ENCODE measurements at places on chromosomes 1 and 21.

GRCh38 chr1:207926984-207927383 is 16.1 kb upstream of the CD34 start:
- no peak for DNase-seq

DNA sequence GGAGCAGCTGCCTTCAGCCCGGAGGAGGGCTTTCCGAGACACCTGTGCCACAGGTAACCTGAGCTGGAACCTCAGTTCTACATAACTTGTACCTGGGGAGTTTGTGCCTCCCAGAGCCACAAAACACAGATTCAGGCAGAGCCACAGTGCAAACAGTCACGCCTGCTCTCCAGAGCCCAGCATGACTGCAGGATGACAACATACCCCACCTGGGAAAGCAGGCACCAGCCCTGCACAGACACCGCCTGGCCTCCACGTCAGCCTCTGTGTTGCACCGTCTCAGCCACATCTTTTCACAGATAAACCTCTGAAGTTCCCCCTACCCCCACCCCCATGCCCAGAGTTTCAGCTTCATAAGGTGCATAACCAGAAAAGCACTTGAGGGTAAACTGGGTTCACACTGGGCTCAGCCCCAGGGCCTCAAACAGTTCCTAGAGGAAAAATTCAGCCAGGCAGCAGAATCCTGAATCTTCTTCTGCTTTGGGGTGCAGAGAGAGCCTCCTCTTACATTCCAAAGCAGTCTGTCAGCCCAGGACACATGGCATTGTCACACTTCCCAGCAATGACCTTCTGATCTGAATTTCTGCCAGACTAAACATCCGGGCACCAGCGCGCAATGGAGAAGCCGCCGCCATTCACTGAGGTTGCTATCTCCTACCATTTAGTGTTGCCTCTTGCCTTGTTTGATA is 229.5 kb downstream of the TOMM20 start:
- no peak for DNase-seq

GRCh38 chr21:27251752-27252151 is 284.9 kb upstream of the ADAMTS5 start:
- no peak for DNase-seq

DNA sequence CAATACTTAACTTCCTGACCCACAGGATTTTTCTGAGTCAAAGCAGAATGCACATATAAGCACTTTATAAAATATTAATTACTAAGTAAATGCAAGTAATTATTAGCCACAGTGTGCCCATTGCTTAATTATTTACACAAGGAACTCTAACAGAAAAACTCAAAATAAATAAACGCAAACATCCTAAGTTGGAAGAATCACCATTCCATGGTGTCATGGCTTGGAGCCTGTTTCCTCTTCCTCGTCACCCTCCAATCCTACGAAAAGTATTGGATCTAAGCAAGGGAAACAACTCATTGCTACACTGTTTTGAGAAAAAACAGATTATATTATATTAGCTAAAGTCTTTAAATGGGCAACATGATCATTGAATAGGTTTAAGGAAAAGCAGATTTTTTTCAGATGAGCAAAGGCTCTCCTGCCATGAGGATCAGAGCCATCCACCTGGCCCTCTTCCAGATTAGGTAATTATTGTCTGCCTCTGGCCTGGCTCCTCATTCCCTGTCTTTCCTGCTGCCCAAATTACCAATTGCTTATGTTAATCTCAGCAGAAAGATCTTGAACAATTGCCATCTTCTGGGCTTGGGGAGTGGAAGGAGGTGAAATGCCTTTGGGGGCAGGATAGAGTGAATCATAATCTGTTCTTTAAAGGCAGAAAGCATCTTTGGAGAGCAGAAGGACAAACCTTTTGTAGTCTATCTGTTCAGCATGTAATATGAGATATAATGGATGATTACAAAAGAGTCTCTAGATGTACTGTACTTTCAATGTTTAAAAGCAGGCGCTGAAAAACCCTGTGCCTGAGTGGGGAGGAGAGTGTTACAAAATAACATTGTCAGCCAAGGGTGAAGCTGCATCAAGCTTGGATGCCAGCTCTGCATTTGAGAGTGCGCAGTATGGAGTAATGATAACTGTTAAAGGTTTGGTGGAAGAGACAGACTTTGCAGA is 121.2 kb downstream of the DUSP10 start:
- no peak for DNase-seq

- DNase-seq = no peak
Observed at GRCh38 chr1:15947382-15948090, 28.4 kb downstream of the ZBTB17 start.

DNA sequence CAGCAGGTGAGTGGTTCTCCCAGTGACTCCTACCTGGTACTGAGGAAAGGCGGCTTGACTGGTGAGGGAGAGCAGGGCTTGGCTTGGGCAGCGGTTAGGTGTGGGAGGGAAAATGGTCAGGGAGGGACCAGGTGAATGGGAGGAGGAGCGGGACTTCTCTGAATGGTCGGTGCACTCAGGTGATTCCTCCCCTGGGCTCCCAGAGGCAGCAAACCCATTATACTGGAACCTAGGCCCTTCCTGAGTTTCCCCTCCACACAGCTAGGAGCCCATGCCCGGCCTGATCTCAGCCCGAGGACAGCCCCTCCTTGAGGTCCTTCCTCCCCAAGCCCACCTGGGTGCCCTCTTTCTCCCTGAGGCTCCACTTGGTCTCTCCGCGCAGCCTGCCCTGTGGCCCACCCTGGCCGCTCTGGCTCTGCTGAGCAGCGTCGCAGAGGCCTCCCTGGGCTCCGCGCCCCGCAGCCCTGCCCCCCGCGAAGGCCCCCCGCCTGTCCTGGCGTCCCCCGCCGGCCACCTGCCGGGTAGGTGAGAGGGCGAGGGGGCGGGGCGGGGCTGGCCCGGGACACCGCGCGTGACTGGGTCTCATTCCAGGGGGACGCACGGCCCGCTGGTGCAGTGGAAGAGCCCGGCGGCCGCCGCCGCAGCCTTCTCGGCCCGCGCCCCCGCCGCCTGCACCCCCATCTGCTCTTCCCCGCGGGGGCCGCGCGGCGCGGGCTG is 2.3 kb downstream of the ARTN start:
- DNase-seq = no peak

- DNase-seq = no peak
Observed at GRCh38 chr1:246067432-246068216, 439.5 kb downstream of the SMYD3 start.

GRCh38 chr1:59484096-59484495 is 187.2 kb downstream of the FGGY start:
- DNase-seq = no peak

- no peak for DNase-seq
Observed at GRCh38 chr1:168252204-168252733, 26.5 kb downstream of the SFT2D2 start.

GRCh38 chr21:42313501-42313969 is 1.7 kb downstream of the TFF3 start:
- DNase-seq = no peak

DNA sequence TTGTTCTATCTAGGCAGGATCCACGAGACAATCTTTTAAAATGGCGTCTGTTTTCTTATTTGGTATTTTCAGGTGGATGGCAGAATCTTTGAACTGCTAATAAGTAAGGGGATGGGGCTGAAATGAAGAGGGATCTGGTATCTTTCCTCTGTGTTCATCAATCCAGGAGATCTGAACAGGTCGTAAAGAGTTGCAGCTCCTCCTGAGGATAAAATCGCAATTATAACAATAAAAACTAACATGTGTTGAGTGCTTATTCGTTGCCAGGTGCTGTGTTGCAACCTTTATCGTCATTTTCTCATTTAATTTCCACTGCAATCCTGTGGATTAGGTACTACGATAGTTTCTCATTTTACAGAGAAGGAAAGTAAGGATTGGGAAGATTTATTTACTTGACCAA is 134.6 kb upstream of the DPYD start:
- DNase-seq = no peak

DNA sequence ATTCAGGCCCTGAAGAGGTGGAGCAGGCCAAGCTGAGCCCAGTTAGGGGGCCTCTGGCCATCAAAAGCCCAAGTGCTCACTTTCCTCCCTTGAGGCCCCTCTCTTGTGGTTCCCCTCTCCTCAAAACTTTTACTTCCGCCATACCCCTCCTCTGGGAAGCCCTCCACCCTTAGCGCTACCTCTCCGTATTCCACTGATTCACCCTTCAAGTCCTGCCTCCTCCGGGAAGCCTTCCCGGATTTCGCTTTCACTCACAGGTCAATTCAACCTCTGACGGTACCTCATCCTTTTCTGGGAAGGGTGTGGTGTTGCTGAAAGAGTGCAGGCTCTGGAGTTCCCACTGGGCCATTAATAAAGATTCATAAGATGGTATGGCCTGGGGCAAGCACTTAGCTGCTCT is 19.1 kb downstream of the SPOCD1 start:
- no peak for DNase-seq

DNA sequence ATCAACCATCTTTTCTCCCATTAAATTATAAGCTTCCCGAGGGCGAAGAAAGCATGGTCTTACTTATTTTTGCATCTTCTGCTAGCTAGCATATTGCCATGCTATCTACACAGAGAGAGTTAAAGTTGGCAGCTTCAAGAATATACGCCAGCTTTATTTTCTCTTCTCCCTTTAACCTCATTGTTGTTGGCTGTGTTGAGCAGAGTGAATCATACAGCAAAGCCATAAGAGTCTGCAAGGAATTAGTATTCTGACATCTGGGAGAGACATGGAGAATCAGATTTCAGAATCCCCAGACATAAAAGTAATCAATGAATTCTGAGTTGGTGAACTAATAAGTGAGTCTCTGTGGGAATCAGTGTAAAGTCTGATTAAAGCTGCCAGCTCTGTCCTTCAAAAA is 649.6 kb upstream of the PTBP2 start:
- no peak for DNase-seq

- DNase-seq = no peak
Observed at GRCh38 chr1:203124546-203125317, 2.8 kb upstream of the ADORA1 start.

- DNase-seq = no peak
Observed at GRCh38 chr1:78543941-78544643, 53.3 kb downstream of the PTGFR start.

DNA sequence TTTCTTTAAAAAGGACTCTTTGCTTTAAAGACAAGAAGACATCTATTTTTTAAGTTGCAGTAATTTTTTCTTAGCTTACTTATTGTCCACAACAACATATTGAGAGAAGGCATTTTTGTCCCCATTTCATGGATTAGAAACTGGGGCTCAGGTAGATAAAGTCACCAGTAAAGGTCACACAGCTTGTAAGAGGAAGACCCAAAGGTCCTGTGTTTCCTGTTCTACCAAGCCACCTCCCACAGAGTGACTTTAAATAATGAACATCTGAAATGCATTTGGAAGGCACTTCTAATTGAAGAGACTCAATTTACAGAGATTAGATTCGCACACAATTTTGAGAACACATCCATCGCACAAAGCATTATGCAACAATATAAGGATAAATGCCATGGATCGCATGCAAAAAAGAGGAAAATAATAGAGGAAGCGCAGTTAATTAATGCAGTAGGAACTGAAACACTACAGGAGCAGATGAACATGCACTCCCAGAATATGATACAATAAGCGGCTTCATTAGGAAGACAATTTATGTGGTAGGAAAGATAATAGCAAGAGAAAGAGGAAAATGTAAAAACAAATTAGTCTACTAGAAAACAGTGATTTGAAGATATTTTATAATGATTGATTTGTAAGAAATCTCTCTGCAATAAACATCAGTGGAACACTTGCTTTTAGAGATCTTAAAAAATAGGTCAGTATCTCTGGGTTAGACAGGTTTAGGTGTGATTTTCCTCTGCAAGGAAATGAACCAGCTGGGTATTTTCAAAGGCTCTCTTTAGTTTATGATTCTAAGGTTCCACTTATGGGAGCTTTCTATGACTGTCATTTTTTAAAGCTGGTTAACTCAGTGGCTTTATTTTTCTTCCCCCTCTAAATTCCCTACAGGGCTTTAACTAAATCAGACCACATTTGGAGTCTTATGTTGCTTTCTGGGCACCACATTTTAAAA is 27.1 kb upstream of the CD2 start:
- no peak for DNase-seq

- no peak for DNase-seq
Observed at GRCh38 chr1:109148987-109149561, 35.2 kb downstream of the ELAPOR1 start.

- no peak for DNase-seq
Observed at GRCh38 chr21:43684424-43684823, 25.1 kb downstream of the RRP1B start.

- DNase-seq = no peak
Observed at GRCh38 chr1:44260792-44261170, 47.5 kb downstream of the DMAP1 start.

DNA sequence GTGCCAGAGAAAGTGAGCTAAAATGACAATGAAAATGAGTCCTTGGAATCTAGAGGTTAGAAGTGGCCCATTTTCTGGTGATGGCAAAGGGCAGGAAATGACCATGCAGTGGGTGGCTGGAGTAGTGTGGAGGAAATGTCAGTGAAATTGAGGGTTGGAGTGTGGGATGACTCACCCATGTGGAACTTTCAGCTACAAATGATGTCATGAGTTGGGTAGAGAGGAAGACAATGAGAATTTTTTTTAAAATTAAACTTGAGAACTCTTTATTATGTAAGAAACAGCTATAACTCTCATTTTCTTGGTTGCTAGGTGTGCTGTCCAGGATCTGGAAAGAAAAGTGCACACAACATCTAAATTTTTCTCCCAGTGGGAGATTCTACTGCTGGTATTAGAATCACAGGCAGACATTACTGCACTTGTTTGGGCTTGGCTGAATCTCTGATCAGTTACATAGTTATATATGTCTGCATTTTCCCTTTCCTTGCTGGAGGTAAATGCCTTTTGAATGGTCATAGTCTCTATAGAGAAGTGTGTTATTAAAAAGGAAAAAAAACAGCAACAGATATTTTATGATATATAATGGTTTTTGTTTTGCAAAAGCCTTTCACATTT is 56.8 kb upstream of the GNG12 start:
- no peak for DNase-seq

- no peak for DNase-seq
Observed at GRCh38 chr1:184272175-184272866, 114.5 kb upstream of the C1orf21 start.

- no peak for DNase-seq
Observed at GRCh38 chr1:219883400-219884332, 44.7 kb downstream of the SLC30A10 start.

DNA sequence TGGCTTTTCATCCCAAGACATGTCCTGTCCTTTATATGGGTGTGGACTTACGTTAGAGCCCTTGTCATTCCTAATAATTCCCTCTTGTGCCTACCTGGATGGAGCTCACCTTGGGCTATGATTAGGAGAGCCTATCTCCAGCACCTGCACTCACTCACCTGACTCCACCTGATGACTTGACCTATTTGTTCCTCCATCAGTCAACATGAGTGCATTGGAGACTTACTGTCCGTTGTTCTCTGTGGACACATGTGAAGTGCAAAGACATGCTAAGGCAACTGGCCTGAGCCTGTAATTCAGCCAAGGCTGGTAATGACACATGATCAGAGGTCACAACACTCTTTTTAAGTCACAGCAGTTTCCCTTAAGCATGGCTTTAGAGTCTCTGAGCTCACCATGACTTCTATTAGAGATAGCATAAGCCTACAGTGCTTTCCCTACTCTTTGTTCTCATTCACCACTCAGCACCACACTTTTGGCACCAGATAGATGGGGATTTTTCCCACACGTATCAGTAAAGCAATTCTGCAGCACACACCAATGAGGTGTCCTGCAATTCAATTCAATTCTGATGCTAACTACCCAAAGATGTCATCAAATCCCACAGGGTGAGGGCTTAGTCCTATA is 9.4 kb downstream of the KCNE1 start:
- no peak for DNase-seq
